Common myeloid progenitor, CD34-positive (primary cell): ENCODE measurements at places on chromosomes 12 and 14.

- DNase-seq: no peak
Measured at GRCh38 chr14:102902086-102902485, 20.4 kb upstream of the AMN start.

- DNase-seq: peak; percentile 93
Measured at GRCh38 chr14:31937730-31938346, 139.3 kb upstream of the ARHGAP5 start.

DNA sequence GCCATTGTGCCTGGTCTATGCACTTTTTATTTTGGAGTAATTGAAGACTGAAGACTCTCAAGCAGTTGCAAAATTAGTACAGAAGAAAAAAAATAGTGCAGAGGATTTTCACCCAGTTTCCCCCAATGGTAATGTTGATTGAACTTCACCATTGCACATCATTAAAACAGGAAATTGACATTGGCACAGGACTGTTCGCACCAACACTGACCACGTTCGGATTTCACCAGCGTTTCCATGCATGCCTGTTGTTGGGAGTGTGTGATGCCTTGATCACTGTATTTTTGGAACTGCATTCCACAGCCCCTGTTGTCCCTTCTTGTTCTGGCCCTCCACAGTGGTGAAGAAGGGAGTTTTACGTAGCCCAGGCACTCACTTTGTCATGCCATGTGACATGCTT lies 67.1 kb downstream of the FOXN4 start:
- no peak for DNase-seq

DNA sequence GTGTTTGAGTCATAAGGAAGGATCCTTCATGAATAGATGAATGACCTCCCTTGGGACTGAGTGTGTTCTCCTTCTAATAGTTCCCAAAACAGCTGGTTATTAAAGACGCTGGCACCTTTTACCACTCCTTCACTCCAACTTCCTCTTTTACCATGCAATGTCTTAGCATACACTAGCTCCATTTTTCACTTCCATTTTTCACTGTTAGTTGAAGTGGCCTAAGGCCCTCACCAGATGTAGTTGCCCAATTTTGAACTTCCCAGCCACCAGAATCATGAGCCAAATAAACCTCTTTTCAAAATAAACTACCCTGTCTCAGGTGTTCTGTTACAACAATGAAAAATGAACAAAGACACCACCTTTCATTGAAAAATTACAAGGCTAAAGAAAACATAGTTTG lies 64.7 kb downstream of the GPR65 start:
- DNase-seq: no peak

DNA sequence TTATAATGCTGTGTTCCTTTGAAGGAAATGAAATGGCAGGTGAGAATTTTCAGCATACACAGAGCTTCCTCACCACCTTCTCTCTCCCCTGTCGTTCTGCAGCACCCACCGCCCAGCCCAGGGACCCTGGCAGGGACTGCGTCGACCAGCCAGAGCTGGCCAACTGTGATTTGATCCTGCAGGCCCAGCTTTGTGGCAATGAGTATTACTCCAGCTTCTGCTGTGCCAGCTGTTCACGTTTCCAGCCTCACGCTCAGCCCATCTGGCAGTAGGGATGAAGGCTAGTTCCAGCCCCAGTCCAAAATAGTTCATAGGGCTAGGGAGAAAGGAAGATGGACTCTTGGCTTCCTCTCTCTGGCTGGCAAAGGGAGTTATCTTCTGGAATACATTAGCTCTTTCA lies 35.1 kb downstream of the PAPLN start:
- no peak for DNase-seq

- DNase-seq: no peak
Measured at GRCh38 chr12:104805186-104805585, 152.9 kb downstream of the SLC41A2 start.

GRCh38 chr12:106245767-106246166 lies 2.1 kb downstream of the CKAP4 start:
- DNase-seq: no peak

DNA sequence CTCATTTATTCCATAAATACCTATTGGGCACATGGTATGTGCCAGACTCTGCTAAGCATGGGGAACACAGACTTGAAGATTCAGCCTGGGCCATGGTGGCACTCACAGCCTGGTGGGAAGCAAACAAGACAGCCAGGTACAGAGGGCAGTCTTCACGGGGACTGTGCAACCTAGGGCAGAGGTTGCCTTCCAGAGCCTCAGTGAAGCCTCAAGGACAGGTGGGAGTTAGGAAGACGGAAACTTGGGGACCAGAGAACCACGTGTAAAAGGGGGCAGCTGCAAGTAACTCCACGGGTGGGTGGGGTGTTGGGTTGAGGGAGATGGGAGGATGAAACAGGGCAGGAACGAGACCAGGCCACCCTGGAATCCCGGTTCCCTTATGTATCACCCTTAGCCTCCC lies 980 bp upstream of the LTBR start:
- DNase-seq: no peak

- peak; percentile 65 for DNase-seq
Measured at GRCh38 chr14:89617481-89618329, 200.7 kb upstream of the FOXN3 start.

- no peak for DNase-seq
Measured at GRCh38 chr14:55136241-55136640, 7.2 kb downstream of the LGALS3 start.

- no peak for DNase-seq
Measured at GRCh38 chr14:60655119-60655897, 6.0 kb upstream of the SIX1 start.

DNA sequence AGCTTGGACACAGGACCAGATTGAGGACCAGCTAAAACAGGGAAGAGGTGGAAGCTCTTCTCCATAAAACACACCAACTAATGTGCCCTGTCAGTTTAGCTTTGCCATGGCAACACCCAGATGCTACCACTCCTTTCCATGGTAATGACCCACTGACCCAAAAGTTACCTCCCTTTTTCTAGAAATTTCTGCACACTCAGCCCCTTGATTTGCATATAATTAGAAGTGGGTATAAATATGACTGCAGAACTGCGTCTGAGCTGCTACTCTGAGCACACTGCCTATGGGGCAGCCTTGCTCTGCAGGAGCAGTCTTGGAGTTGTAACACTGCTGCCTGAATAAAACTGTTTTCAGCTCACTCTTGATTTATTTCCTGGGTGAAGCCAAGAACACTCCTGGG lies 3.2 kb upstream of the TDG start:
- no peak for DNase-seq

- DNase-seq: no peak
Measured at GRCh38 chr14:46840944-46841720, 189.6 kb upstream of the RPL10L start.

- DNase-seq: no peak
Measured at GRCh38 chr14:58607131-58607951, 30.4 kb upstream of the DACT1 start.

GRCh38 chr14:20628063-20628854 lies 13.2 kb downstream of the OR6S1 start:
- no peak for DNase-seq

GRCh38 chr12:45655186-45655585 lies 74.3 kb upstream of the ARID2 start:
- DNase-seq: peak; percentile 68

GRCh38 chr12:97943359-97943758 lies 480.8 kb downstream of the RMST start:
- no peak for DNase-seq

DNA sequence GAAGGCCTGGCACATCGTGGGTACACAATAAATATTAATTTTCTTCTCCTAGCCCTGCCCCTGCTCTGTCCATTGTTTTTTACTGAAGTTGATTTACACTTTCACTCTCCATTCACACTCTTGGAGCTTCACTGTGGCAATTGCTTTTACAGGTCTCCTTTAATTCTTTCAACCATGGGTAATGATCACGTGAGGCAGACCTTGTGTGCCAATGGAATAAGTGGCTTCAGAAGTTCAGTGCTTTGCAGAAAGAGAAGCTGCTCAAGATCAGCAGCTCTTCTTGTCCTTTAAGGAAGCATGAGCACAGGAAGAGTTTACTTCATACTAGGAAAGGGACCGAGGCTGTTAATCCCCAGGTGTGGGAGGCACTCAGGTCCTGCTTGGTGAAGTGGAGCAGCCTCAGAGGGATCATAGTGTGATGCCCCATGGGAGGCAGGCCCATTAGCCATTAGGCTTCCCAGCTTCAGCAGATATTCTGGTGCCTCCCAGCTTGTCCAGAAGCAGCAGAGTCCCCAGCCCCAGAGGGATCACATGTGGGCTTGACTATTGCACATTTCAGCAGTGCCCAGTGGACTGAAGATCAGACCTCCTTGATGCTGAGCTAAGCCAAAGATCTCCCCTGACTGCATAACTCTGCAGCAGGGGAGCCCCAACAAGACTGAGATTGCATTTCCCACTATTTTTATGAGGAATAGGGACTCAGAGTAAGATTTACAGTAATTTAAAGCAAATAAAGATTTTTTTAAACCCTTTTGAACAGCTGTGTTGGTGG lies 5.0 kb upstream of the SLC35F4 start:
- DNase-seq: no peak

DNA sequence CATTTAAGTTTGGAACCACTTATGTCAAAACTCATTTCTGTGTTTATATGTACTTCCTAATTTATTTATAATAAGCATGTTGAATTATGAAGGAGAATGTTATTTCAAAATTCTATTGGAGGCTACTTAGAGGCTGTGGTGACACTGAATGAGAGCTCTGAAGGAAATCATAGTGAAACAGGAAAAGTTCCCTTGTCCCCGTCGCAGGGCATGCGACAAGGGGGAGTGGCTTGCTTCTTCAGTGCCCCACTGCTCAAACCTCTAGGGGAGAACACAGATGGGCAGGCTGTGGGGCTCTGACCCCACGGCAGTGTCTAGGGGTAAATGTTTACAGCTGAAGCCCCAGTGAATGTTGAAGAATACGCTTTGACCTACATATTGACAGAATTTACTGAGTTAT lies 261.9 kb downstream of the RAD51B start:
- DNase-seq: peak; percentile 36
